ENCODE measurements at places on chromosomes 4 and X.
A peak's percentile ranks its signal among the peaks of the same experiment; 100 is the strongest.

DNA sequence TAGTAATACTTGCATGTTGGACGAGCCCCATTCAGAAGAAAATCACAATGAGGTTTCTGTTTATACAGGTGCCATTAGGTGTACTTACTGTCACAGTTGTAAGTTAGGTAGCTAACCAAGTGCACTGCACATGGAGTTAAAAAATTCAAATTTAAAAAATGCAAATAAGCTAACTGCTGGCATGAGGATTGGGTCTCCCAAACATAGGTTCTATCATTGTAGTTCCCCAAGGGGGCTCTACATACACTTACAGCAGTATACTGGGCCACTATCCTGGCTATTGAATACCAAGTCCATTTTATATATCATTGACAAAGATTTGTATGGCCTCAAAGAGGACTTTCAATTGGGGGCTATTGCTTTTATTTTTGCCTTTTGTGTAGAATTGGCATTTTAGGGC lies 153.4 kb downstream of the FMR1NB start:
- DNase-seq = no peak

DNA sequence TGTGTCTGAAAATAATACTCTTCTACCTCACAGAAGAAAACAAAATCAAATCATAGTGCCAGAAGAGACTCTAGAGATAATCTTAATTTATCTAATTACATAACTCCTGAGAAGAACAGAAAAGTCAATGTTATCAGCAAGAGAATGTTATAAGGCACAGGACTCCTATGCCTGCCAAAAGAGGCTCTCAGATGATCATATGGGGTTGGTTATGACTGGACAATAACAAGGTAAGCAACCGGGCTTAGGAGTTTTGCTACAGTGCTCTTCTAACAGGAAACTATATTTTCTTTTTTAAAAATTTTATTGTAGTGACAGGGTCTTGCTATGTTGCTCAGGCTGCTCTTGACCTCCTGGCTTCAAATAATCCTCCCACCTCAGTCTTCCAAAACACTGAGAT lies 3.5 kb upstream of the C4orf17 start:
- no peak for DNase-seq

GRCh38 chr4:100849319-100849718 lies 331.5 kb upstream of the EMCN start:
- no peak for DNase-seq

GRCh38 chr4:158020734-158021346 lies 152.0 kb downstream of the GASK1B start:
- DNase-seq = no peak

- peak; percentile 68 for DNase-seq
Measured at GRCh38 chr4:184448821-184449220, 25.5 kb downstream of the IRF2 start.

GRCh38 chrX:1485033-1485432 lies 32.3 kb upstream of the ASMTL start:
- DNase-seq = no peak

GRCh38 chrX:133290076-133290475 lies 71.9 kb upstream of the TFDP3 start:
- DNase-seq = no peak

DNA sequence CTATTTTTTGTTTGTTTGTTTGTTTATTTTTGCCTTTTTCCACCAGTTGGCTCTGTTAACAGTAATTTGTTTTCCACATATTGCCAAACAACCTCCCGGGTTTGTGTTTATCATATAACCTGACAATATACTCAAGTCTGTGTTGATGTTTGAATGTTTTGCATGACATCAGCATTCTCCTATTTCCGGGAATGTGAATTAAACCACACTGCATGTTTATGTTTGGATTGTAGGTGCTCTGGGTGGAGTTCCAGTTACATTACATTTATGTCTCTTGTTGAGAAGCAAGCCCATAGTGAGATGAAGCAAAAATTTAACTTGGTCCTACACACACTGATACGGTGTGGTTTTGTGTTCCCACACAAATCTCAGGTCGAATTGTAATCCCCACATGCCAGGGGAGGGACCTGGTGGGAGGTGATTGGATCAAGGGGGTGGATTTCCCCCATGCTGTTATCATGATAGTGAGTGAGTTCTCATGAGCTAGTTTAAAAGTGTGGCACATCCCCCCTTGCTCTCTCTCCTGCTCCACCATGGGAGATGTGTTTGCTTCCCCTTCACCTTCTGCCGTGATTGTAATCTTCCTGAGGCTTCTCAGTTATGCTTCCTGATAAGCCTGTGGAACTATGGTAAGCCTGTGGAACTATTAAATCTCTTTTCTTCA lies 54.4 kb upstream of the CLNK start:
- no peak for DNase-seq

DNA sequence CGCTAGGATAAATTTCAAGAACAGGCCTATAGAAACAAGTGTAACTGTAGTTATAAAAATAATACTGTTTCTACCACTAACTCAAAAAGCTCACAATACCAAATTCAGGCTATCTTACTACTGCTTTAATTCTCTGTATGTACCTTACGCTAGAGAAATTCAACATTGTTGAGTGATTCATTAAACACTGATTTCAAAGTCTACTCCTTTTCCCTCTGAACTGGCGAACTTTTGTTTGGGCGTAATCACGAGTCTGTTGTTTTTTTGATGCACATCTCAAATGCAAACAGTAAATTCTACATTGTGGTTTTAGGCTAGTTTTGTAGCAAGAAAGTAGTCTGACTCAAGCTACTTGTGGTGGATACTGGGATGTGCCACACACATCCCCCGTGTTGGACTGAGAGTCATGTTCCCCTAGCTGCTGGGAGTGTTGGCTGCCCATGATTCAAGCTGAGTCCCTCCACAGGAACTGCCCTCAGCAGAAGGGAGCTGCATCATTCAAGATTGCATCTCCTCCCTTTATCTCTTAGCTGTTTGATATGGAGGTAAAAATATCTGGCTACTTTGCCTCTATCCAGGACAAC lies 406.1 kb downstream of the RAPGEF2 start:
- no peak for DNase-seq

GRCh38 chr4:186775902-186776301 lies 52.2 kb upstream of the FAT1 start:
- no peak for DNase-seq

- DNase-seq = no peak
Measured at GRCh38 chrX:110759785-110760184, 35.8 kb downstream of the CHRDL1 start.

DNA sequence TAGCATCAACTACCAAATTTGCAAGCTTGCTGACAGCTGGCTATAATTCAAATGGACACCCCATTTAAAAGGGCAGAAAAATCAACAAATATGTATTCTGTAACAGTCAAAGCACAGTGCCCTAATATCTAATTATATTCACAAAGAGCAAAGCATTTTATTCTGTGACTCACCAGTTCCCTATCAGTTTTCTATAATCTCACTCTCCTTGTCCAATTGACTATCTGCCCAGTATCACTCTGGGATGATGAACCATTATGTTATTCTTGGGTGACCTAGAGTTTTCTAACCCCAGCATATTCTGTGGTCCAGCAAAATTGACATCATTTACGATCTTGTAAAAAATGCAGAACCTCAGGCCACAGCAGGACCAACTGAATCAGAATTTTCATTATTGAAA lies 82.0 kb upstream of the FREM3 start:
- DNase-seq = no peak

DNA sequence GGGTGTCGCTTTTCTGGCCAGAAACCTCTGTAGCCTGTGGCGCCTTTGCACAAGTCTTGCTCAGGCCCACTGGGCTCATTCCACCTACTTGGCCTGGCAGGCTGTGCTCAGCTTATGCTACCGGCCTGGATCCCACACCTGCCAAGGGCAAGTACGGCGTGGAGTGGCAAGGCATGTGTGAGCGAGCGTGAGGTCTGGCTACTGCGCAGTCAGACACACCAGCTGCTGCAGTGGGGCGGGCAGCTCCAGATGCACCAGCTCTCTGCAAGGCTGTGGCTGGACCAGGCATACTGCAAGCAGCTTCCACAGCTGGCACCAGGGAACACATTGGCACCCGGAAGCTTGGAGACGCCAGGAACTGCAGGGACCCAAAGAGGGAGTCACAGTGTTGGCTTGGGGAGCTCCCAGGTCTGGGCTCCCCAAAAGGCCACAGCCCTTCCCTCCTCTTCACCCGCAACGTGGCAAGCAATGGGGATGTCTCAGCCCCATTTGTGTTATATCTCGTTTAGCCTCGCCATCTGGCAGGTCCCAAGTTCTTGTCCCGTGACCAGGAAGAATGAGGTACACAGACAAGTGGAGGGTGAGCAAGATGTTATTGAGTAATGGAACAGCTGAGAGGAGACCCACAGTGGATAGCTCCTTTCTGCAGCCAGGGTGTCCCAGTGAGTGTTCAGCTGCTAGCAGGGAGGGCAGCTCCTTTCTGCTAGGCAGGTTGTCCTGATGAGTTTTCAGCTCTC lies 3.8 kb upstream of the FBXW7 start:
- no peak for DNase-seq

GRCh38 chr4:41796545-41797210 lies 48.2 kb upstream of the PHOX2B start:
- DNase-seq = no peak

DNA sequence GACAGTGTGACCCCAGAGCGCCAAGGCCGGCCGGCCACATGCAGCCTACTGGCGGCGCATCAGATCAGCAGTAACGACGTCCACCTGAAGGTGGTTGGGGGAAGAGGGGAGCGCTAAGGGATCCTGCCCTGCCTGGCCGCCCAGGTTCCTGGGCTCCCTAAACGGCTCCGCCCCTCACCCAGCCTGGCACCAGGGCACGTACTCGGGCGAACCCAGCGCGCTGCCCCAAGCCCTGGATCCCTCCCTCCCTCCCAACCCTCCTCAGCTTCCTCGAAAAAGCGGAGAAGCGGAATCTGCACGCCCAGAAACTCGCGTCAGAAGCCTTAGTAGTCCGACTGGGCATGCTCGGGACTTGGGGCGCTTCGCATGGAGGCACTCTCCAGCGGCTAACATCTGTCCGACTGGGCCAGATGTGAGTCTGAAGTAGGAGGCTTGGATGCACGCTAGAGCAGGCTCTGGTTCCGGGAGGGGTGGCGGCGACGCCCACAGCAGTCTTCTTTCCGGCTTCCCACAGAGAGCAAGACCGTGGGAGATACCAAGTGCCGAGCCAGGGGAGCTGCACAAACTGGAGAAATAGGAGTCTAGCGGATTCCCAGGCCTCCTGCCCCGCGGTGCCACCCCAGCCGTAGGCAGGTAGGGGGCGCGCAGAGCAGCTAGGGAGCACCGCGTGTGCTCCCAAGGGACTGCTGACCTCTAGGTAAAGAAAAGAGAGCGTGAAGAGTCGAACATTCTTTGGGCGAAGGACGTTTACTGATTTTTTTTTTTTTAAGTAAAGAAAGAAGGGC lies 114.3 kb upstream of the TEX13C start:
- peak; percentile 57 for DNase-seq

GRCh38 chr4:137470806-137471205 lies 61.5 kb downstream of the PCDH18 start:
- no peak for DNase-seq

DNA sequence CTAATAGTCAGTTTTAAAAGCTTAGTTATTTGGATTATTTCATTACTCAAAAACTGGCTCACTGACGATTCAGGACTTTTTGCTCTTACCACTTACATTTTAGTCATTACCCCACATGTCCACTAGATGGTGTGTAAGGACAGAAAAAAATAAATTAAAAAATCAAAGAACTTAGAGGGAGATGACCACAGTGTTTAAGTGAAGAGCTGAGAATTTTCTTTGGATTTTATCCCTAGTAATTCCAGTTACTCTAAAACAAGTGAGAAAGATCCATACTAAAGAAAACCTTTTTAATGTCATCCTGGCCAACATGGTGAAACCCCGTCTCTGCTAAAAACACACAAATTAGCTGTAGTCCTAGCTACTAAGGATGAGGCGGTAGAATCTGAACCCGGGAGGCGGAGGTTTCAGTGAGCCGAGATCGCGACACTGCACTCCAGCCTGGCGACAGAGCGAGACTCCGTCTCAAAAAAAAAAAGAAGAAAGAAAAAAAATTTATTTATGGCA lies 26.4 kb upstream of the TMPRSS11B start:
- DNase-seq = no peak

Measured in uterus (tissue), 4 donors.